ENCODE measurements at places on chromosomes 16 and 17. TPM values are rescaled to one million over a fixed set of nuclear protein-coding genes. Genes with fewer than 3 reads are reported as not detected.

Gene CETP
- not detected for total RNA-seq

Gene TNFRSF17
- not detected for total RNA-seq

Gene ZG16
- total RNA-seq = not detected

Gene BTBD17
- not detected for total RNA-seq

Gene BRICD5
- 1.1 TPM for total RNA-seq

Gene CDH16
- not detected for total RNA-seq

Gene GRAPL
- 0.16 TPM for total RNA-seq

Gene TBC1D26
- total RNA-seq = under 0.01 TPM

Gene TMEM238L
- not detected for total RNA-seq

Gene HYDIN
- 0.26 TPM for total RNA-seq

Gene CD300A
- total RNA-seq = not detected

Gene FAM83G
- 4.6 TPM for total RNA-seq

Gene RTN4RL1
- 0.47 TPM for total RNA-seq

Gene ADAP2
- total RNA-seq = 1.3 TPM

Gene CDIP1
- 9.6 TPM for total RNA-seq

Gene CPPED1
- total RNA-seq = 4.3 TPM

Gene SDR42E1
- 0.16 TPM for total RNA-seq

Gene HOXB4
- 3.3 TPM for total RNA-seq

Gene KRTAP3-2
- total RNA-seq = not detected

Gene GCGR
- not detected for total RNA-seq

Gene RPS2
- 3,167 TPM for total RNA-seq

Gene MT4
- total RNA-seq = not detected

Gene FTO
- total RNA-seq = 74.4 TPM

Gene SLC35G6
- total RNA-seq = not detected

Gene PIRT
- total RNA-seq = not detected

Gene C17orf78
- total RNA-seq = not detected

Gene CES4A
- total RNA-seq = 1.1 TPM

Gene GP1BA
- not detected for total RNA-seq

Gene PTX4
- total RNA-seq = not detected

Gene GJD3
- 2.4 TPM for total RNA-seq

Gene KRTAP3-1
- total RNA-seq = not detected

Gene MFSD6L
- not detected for total RNA-seq

Gene RFWD3
- total RNA-seq = 5.5 TPM

Gene KRT17
- total RNA-seq = 4.9 TPM

Gene TEDC2
- 0.34 TPM for total RNA-seq

Gene MT1G
- total RNA-seq = not detected

Gene GNPTG
- total RNA-seq = 45.9 TPM

Gene DNAH9
- not detected for total RNA-seq

Gene RILP
- 16.9 TPM for total RNA-seq

Gene SLC9A5
- 2.2 TPM for total RNA-seq

Gene FN3K
- 6.6 TPM for total RNA-seq

Gene ANKFY1
- 33.3 TPM for total RNA-seq

Gene AGRP
- total RNA-seq = not detected

Gene TBC1D3E
- total RNA-seq = not detected

Gene MYH8
- total RNA-seq = not detected

Gene TEX14
- total RNA-seq = under 0.01 TPM

Gene SYNGR3
- total RNA-seq = 2.7 TPM

Gene SDR42E2
- total RNA-seq = under 0.01 TPM
